ENCODE measurements at places on chromosomes 13 and 19.
A peak's percentile ranks its signal among the peaks of the same experiment; 100 is the strongest.

GRCh38 chr13:31064636-31065035 lies 97.1 kb downstream of the HSPH1 start:
- DNase-seq = no peak

DNA sequence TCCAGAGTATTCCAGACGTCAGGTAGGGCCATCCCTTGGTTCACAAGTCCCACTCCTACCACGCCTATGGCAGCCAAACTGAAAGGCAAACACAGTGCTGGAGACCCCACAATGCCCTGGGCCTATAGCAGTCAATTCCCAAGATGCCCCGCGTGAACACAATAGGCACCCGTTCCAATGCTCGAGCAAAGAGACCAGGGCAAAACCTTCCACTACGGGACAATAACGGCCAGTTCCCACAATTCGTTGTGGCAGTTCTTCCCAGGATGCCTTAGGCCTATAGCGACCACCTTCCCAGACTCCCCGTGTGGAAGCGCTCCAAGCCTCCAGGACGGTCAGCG lies 538 bp downstream of the ZNF428 start:
- no peak for DNase-seq

DNA sequence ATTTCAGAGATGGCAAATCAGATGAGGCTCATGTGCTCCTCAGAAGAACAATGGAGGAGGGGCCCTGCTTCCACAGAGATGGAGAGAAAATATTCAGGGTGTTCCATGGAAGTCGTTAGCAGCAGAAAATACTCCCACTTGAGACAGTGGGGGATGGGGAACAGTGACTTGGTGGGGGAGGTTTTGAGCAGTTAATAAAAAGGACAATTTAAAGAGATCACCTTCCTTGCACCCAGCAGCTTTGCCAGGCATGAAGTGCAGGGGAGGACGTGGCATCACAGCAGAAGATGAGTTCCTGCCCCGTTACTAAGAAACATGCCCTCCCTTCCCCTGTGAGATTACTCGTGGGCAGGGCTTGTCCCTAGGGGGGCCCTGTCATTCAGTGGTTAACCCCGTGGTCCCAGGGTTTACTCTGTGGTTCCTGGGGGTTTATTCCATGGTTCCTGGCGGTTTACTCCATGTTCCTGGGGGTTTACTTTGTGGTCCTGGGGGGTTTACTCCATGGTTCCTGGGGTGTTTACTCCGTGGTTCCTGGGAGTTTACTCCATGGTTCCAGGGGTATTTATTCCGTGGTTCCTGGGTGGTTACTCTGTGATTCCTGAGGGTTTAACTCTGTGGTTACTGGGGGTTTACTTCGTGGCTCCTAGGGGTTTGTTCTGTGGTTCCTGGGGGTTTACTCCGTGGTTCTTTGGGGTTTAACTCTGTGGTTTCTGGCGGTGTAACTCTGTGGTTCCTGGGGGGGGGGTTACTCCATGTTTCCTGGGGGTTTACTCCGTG lies 49.2 kb downstream of the TMEM255B start:
- no peak for DNase-seq

- no peak for DNase-seq
Observed at GRCh38 chr13:75705395-75705794, 69.3 kb downstream of the LMO7 start.

GRCh38 chr13:76886292-76887075 lies at the start of gene KCTD12:
TSS of gene KCTD12 (minus strand) at chr13:76886405. CDS start at chr13:76886148, 257 bp downstream.
- peak; percentile 57 for DNase-seq

GRCh38 chr13:80009760-80010159 lies 331.2 kb downstream of the SPRY2 start:
- DNase-seq = no peak

- DNase-seq = no peak
Observed at GRCh38 chr13:84910423-84910822, 888.8 kb downstream of the SLITRK6 start.

- DNase-seq = no peak
Observed at GRCh38 chr13:37870895-37871550, 1.5 kb upstream of the TRPC4 start.

- no peak for DNase-seq
Observed at GRCh38 chr13:75995966-75996365, 359.8 kb downstream of the LMO7 start.

- no peak for DNase-seq
Observed at GRCh38 chr19:42421591-42422031, 5.6 kb downstream of the LIPE start.

DNA sequence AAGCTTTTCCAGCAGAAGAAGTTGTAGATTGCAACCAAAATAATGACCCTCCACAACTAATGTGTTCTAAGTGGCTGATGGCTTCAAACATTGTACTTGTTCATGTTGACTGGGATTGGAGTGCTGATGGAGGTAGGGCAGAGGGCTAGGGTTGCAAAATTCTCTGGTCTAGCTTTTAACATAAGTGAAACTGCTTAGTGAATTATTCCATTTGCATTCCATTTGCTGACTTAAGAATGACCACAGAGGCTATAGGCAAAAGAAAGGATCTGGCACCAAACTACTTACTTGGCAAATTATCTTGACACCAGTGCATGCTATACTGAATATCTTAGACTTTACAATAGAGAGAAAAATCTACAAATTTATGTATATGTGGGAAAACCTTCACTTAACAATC lies 287.0 kb downstream of the FGF9 start:
- DNase-seq = no peak

GRCh38 chr13:73133531-73133930 lies 74.7 kb downstream of the KLF5 start:
- DNase-seq = no peak

GRCh38 chr13:99192480-99192879 lies 8.2 kb upstream of the UBAC2 start:
- no peak for DNase-seq

DNA sequence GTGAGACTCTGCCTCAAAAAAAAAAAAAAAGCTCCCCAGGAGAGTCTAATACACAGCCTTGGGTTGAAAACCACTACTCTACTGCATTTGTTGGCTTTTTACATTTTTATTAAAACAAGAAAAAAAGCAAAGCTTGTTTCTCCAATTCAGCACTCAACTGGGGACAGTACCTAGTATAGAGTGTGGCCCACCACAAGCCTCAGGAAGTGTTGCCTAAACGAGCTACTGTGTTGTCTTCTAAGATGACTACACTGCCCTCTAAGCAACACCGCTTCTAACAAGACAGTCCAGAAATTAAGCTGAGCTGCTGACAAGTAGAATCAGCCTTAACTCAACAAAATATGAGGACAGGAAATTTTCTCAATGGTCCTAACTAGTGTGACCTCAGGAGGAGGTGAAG lies 522.2 kb downstream of the FGF9 start:
- DNase-seq = no peak
